Immature natural killer cell (primary cell): ENCODE measurements at places on chromosomes 2 and 18. TPM values are rescaled to one million over a fixed set of nuclear protein-coding genes. Genes with fewer than 3 reads are reported as not detected.
A peak's percentile ranks its signal among the peaks of the same experiment; 100 is the strongest.

Gene PTH2R
- polyA plus RNA-seq: not detected

Gene OSBPL1A
- 0.25 TPM for polyA plus RNA-seq

DNA sequence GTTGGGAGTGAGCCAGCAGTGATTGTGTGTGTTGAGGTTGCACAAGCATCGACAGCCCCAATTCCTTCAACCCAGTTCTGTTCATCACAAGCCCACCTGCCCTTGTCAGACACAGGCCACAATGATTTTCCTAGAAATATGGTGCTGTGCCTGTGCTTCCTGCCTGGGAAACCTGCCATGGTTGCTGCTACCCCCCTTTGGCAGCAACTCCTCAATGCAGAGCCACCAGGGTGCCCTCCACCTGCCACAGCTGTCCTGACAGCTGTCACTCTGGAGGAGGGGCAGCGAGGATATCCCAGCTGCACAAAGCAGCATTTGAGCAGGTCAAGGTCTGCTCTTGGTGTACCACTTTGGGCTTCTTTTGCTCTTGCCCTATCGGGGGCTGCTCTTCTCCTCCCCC, 27.1 kb downstream of the SMIM21 start:
- no peak overlapping the region for H3K27ac ChIP-seq
- H3K4me1 ChIP-seq: no peaks in the 10 kb centered on the region

DNA sequence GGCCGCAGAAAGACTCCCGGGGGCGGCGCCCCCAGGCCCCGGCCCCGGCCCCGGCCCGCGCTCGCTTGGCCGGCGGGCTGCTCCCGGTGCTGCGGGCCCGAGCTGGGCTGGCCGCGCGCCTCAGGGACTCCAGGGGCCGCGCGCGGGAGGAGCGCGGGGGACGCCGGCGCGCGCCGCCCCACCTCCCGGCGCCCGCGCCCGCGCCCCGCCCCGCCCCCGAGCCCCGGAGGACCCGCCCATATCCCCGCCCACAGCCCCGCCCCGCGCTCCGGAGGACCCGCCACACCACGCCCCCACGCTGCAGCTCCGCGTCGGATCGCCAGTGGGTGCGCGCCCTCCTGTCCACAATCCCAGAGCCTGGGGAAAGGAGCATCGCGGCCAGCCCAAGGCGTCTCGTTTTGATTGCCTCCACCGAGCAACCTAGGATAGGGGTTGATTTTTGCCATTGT, at the start of gene PARD6G:
Gene PARD6G, minus strand, starts transcription at position 122 of the 449 bp plus-strand sequence. CDS start 166 bp downstream, outside the sequence.
- peak; percentile 59 for DNase-seq
- H3K36me3 ChIP-seq: no peaks in the 10 kb centered on the region
- no peak within 1 kb of the TSS for H3K27ac ChIP-seq

DNA sequence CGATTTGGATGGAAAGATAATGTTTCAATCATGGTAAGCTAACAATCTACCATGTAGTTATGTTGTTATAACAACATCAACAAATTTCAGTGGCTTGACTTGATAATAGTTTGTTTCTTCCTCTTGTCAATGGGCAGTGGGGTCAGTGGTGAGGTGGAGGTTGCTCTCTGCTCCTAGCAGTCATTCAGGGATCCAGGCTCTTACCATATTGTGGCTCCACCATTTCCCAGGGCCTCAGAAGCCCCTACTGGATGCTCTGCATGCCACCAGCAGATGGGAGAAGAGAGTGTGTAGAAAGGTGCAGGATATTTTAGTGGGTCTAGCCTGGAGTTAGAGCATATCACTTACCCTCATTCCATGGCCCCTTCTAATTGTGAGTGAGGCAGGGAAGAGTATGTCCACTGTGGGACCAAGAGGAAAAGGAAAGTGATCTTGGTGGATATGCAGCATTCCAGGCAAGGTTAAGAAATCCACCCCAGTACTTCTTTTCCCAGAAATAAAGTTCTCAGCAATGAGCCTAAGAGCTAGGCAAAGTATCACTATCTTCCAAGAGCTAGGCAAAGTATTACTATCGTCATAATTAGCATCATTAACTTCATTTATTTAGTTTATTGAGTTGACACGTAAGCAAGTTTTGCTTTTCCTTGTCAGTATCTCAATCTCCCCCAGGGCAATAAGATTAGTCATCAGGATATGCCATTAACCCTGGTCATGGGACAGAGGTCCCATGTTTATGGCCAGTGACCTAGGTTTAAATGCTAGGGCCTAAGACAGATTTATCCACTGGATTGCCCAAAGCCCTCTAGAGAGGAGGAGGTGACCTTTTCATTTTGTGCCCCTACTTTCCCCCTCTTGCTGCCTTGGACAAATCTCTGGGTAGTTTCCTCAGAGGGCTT, 4.2 kb upstream of the IWS1 start:
- H3K4me3 ChIP-seq: no peak overlapping the region
- DNase-seq: no peak
- H3K36me3 ChIP-seq: no peaks in the 10 kb centered on the region
- peaks cover 17% of the 10 kb centered on the region for H3K4me1 ChIP-seq

GRCh38 chr2:100742277-100743254, 77.4 kb upstream of the NPAS2 start:
- H3K4me1 ChIP-seq: no peaks in the 10 kb centered on the region
- no peaks in the 10 kb centered on the region for H3K36me3 ChIP-seq
- no peak overlapping the region for H3K27ac ChIP-seq
- no peak for DNase-seq

DNA sequence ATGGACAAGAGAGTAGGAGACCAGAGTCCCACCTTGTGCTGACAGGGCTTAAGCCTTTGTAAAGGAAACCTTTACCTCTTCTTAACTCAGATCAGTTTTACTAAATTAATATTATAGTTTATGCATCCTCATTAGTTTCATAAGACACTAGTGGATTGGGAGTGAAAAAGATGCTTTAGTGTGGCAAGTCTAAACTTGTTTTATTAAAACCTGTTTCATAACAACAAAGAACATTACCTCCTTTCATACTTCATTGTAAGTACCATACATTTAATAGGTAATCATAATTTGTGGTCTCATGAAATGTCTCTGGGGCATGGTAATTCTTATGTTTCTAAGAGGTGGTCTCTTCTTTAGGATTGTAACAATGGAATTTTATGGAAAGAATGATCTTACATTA, 63.4 kb downstream of the PIKFYVE start:
- H3K4me1 ChIP-seq: no peaks in the 10 kb centered on the region
- no peaks in the 10 kb centered on the region for H3K27me3 ChIP-seq
- H3K27ac ChIP-seq: no peak overlapping the region
- H3K36me3 ChIP-seq: peaks cover 61% of the 10 kb centered on the region
- H3K4me3 ChIP-seq: no peak overlapping the region

GRCh38 chr18:44589693-44590355, 90.9 kb upstream of the SETBP1 start:
- no peak overlapping the region for H3K4me3 ChIP-seq
- DNase-seq: no peak
